ENCODE measurements at places on chromosomes 7 and 10.
A peak's percentile ranks its signal among the peaks of the same experiment; 100 is the strongest.

- DNase-seq: no peak
Measured at GRCh38 chr10:82887488-82887887, 1012.5 kb downstream of the NRG3 start.

DNA sequence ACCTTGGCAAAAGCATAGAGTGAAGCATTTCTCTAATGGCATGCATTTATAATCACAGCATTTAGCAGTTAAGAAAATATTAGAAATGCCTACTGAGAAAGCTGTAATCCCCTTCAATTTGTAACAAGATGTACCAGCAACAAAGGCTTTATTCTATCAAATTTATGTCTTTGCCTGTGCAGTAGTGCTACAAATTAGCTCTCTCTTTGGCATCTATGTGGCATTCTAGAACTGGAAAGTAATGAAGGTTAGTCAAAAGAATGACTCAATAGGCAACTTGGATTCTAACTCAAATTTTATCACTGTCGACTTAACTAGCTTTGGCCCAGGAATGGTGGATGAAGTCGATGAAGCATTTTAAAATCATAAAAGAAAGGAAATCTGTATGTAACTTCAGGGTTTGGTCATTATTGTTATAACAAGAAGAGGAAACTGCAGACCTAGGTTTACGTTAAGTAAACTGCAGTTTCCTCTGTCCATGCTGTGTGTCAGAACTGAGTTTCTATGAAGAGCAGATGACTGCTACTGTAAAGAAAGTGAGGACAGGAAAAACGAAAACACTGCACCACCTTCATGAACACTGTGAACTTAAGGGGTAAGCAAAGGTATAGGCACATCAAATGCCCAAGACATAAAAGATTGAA is 140.0 kb downstream of the RAPGEF5 start:
- DNase-seq: no peak

GRCh38 chr7:24728503-24729364 is 28.5 kb downstream of the GSDME start:
- no peak for DNase-seq

GRCh38 chr10:49749144-49749543 is 13.0 kb downstream of the OGDHL start:
- DNase-seq: no peak

- DNase-seq: no peak
Measured at GRCh38 chr10:131485732-131486131, 174.2 kb upstream of the TCERG1L start.

GRCh38 chr10:95445223-95445836 is 115.8 kb downstream of the SORBS1 start:
- no peak for DNase-seq

- no peak for DNase-seq
Measured at GRCh38 chr7:1666317-1666822, 3.7 kb upstream of the ELFN1 start.

DNA sequence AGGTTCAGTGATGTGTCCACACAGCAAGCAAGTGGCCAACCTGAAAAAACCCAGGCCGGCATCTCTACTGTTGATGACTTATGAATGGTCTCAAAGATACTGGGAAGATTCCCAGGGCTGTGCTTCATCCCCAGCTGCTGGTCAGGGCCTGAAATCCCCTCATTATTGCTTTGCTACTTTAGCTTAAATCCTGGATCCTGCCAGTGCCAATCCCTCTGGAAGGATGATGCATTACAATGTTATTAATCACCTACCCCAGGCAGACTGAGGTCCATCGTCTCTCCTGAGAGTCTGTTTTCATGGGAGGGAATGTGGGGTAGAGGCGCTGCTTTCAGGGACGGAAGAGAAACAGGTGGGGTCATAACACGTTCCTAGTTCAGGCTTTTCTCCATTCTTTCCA is 371.6 kb downstream of the RPS24 start:
- no peak for DNase-seq

GRCh38 chr10:80168162-80168511 is 35.6 kb downstream of the PLAC9 start:
- no peak for DNase-seq

- no peak for DNase-seq
Measured at GRCh38 chr7:42617071-42617765, 294.7 kb downstream of the C7orf25 start.

DNA sequence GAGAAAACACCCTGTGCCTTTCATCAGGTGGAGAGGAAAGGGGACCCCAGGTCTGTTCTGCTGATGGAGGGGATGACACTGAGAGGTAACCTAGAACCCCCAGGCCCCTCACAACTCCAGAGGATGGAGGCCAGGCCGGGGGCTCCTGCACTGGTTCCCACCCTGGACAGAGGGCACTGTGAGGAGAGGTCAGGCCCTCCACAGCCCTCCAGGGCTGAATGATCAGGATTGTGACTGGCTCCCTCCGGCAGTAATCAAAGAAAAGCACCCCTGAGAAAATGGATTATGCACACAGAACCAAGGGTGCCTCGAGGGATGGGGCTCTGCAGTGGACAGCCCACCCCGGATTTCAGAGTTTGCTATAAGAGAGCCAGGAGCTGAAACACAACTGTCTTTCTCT is 502.8 kb downstream of the TCERG1L start:
- DNase-seq: no peak

- no peak for DNase-seq
Measured at GRCh38 chr7:52270301-52270700, 765.1 kb upstream of the POM121L12 start.

DNA sequence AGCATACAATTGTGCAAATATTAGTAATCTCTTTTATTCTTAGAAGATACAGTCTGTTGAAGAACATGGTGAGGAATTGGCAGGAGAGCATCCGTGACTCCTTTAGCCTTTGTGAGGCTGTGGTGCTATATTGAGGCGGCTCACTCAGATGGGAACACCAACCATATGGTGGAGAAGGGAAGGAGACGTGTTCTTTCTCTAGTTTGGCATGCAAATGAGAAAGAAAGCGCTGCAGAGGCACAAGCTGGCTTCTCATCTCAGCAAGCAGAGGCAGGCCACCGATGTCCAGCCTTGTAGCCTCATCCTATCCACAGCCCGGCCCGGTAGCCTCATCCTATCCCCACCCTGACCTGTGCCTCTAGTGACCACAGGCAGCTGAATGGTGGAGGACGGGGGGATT is 288.3 kb downstream of the CAMK1D start:
- no peak for DNase-seq

DNA sequence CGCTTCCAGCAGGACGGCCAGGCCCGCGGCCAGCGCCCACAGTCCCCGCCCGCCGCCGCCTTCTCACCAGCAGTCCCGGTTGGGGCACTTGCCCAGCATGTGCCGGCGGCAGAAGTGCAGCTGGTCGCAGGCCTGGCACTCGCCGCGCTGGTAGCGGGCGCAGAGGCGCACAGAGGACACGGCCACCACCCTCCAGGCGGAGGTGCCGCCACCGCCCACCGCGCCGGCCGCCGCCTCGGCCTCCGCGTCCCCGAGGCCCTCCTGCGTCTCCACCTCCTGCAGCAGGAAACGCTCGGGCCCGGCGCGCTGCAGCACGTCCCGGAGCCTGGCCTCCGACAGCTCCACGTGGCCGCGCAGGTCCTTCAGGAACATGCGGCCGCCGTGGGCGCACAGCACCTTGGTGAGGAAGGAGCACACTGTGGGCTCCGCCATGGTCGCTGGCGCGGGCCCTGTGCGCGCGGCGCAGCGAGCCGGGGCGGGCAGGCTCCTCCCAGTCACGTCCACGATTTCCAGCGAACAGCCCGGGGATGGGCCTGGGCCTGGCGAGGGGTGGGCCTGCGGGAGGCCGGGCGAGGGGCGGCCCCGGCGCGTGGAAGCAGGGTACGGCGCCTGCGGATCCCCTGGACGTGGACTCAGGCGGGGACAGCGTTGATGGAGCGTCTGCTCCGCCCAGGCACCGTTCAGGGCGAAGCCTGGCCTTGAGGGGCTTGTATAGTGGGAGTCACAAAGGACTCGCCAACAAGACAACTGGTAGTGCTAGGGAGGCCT is at the start of gene ZC3HAV1L:
Gene ZC3HAV1L (minus strand): TSS at position 457 of the 768 bp plus-strand sequence. CDS start 25 bp downstream, at position 432.
- peak; percentile 52 for DNase-seq

DNA sequence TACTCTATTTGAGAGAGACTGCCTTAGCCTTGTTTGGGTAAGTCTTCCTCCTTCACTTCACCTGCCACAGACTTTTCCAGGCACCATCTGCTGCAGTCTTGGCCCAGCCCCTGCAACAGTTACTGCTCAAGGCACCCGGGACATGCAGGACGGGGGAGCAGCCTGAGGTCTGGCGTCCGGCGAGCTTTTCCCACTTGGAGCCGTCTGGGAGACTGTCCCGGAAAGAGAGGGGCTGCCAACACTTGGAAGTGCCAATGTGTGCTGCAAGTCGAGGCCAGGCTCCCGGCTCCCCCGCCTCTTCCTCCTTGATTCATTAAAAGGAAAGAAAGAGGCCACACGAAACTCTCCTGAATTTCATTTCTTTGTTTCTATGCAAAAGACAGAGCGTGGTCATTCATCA is 13.7 kb downstream of the HTRA1 start:
- DNase-seq: no peak

- no peak for DNase-seq
Measured at GRCh38 chr10:112006407-112006806, 177.2 kb downstream of the GPAM start.

DNA sequence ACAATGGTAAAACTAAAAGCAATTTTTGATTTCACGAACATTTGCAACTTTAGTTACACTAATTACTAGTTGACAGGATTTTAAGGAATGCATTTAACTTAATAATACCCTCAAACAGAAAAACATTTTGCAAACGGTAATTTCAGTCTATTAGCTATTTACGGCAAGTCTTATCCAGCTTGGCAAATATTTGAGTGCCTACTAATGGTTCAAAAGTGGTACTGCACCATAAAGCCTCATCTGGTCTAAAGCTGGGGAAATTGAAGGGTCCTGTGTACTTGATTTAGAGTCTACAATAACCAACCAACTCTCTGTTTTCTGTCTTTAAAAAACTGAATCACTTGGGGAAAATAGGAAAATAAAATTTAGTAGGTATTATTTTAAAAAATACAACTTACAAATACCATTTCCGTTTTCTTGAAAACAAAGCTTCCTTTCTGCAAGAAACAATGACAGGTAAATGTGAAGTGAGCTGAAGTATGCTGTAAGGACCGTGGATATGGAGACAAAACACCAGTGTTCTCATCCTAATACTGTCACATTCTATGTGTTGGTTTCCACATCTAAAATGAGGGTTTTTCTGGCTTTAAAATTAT is 142.3 kb downstream of the VPS50 start:
- peak; percentile 20 for DNase-seq

DNA sequence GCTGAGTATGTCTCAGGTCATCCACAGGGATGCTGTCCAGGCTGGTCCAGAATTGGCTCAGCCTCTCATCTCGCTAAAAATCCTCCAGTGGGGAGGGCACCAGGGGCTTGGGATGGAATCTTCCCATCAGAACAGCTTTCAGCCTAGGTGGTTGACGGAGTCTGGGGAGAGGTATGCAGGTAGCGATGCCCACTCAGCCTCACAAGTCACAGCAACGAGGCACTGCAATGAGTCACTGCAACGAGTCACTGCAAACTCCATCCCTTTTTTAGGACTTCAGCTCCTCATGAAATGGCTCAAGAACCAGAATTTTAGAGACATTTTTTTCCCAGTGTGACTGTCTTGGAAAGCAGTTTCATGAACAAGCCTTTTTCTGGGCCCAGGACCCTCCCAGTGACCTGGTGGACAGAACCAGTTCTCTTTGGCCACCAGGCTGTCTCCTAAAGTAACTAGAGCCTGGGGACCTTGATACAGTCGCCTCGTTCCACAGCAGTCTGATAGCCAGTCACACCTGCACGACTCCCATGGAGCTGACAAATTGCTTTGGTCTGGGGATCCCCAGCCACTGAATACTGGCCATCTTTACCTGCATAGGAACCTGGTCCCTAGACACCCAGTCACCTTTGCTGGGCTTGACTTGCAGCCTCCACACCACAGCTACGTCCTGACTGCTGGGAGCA is 41.3 kb upstream of the PPP2R2D start:
- DNase-seq: no peak

GRCh38 chr10:71821909-71822763 is 28.9 kb downstream of the PSAP start:
- DNase-seq: no peak

DNA sequence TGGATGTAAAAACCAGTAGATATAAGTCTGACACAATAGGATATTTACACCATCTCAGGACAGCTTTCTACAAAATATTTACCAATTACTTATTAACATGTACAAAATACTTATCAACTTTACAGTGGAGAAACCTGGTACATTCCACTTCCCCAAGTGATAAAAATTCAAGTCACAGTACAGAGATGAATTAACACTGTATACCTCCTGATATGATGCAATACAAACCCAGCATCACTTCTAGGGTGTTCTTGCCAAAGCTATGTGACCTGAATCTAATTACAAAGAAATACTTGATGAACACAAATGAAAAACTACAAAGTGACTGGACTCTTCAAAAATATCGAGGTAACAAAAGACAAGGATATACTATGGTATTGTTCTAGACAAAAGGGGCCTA is 156.4 kb upstream of the FGFR2 start:
- no peak for DNase-seq

GRCh38 chr10:122279725-122280141 is 8.6 kb downstream of the BTBD16 start:
- no peak for DNase-seq

GRCh38 chr7:22039670-22040069 is 94.0 kb upstream of the CDCA7L start:
- peak; percentile 68 for DNase-seq

DNA sequence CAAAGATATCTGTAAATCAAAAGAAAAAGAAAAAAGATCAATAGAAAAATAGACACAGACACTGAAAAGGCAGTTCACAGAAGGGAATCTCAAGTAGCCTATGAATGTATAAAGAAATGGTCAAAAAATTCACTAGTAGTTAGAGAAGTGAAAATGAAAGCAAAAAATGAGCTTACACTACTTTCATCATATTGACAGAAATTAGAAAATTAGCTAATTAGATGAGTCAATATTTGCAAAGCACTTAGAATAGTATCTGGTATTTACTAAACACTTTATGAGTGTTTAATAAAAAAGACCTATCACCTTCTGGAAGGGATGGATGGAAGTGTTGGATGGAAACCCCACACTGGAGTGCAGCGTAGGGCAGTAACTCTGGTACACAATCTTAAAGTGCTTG is 1.7 kb upstream of the CFAP58 start:
- DNase-seq: no peak

GRCh38 chr7:144820552-144820951 is 15.3 kb downstream of the TPK1 start:
- no peak for DNase-seq

DNA sequence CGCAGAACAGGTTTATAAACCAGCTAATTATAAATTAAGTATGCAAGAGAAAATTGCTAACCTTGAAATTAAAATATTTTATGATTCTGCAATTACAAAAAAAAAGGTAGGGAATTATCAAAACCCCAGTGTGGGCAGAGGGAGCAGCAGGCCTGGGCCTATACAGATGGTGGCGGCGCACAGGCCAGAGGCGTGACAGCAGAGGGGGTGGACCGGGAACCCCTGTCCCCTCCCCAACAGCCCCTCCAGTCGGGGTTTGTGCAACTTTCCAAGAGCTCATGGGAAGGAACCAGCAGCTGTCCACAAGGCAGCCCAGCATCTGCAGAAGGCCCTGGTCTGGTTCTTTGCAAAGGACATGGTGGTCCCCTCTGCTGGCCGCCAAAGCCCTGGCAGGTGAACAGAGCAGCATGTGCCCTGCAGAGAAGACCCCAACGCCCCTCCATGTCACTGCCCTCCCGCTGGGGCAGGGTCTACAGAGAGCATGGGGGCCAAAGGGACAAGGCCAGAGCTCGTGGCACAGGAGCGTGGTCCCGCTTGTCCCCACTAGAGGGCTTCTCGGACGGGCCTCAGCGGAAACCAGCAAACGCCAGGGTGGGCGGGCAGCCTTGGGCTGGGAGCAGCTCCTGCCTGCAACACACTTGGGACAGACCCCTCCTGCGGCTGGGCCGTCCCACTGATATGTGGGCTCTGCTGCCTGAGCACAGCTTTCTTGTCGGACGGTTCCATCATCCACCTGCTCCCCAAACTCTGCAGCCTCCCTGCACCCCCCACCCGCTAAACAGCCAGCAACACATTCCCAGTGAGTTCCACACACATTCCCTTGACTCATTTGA is 75.1 kb downstream of the EBF3 start:
- no peak for DNase-seq
